ENCODE measurements at places on chromosomes 7 and 10.
A peak's percentile ranks its signal among the peaks of the same experiment; 100 is the strongest.

GRCh38 chr10:21364196-21365114 is 161.0 kb downstream of the SKIDA1 start:
- DNase-seq: peak; percentile 56

GRCh38 chr7:108093851-108094331 is 36.3 kb downstream of the LAMB4 start:
- DNase-seq: no peak

DNA sequence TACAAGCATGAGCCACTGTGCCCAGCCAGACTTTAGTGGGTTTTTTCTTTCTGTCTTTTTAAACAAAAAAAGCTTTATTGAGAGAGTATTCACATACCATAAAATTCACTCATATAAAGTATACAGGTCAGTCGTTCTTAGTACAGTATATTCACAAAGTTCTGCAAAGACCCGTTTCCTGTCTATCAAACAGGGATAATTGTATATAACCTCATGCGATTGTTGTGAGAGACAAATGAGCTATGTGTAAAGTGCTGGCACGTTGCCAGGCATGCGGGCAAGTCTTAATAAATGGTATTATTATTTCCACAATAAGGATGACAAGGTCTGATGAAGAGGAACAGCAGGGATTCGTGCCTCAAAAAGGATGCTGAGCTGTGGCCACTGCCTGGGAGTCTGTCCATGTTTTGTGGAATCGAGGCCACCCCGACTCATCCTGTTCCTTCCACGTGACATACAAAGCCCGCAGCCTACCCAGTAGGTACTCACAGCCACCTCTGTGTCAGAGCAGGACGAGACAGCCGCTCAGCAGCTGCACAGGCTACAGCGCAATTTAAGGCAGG is 51.6 kb downstream of the SMKR1 start:
- DNase-seq: no peak

DNA sequence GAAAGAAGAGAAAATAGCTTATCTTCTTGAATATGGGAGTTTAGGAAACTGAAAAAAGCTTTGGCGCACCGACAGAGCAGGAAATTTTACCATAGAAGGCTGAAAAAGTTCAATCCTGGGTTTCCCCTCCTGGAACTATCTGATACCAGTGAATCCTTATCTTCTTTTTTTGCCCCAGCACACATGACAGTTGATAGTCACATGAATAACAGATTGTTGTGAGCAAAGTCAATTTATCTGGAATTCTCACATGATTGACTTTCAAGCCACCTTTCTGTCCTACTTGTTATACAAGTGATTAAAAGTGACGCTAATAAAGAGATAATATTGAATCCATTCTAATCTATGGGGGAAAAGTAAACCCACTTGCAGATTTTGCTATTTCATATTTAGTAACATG is 365.8 kb upstream of the NPVF start:
- DNase-seq: no peak

GRCh38 chr10:91453535-91453934 is 43.4 kb downstream of the HECTD2 start:
- no peak for DNase-seq

DNA sequence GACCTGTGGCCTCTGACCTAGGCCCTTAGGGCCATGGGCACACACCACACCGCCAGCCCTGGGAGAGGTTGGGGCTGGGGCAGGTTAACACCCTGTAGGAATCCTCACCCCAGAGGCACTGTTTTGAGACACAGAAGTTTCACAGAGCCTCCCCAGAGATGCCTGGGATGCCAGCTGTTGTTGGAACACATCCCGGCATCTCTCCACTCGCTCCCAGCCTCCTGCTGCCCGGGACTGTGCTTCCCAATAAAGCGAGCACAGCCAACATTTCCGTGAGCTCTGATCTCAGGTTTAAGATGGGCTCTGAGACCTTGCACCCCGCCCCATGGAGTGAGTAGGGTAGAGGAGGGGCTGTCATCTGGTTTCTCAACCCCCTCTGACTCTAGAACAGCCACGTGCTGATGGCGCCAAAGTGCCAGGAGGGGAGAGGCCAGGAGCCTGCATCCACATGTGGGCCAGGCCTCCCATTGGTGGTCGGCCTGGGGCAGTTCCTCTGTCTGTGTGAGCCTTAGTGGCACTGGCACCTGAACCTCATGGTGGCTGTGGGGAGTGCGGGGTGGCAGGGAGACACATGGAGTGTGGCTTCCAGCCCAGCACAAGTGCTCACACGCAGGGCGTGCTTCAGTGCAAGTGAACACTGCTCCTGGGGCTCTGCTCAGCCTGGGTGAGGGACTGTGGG is 54.7 kb downstream of the RASGEF1A start:
- DNase-seq: peak; percentile 55

- peak; percentile 84 for DNase-seq
Observed at GRCh38 chr10:79148452-79149344, 79.9 kb downstream of the ZMIZ1 start.

GRCh38 chr7:2437136-2437535 is 33.7 kb downstream of the CHST12 start:
- DNase-seq: no peak

DNA sequence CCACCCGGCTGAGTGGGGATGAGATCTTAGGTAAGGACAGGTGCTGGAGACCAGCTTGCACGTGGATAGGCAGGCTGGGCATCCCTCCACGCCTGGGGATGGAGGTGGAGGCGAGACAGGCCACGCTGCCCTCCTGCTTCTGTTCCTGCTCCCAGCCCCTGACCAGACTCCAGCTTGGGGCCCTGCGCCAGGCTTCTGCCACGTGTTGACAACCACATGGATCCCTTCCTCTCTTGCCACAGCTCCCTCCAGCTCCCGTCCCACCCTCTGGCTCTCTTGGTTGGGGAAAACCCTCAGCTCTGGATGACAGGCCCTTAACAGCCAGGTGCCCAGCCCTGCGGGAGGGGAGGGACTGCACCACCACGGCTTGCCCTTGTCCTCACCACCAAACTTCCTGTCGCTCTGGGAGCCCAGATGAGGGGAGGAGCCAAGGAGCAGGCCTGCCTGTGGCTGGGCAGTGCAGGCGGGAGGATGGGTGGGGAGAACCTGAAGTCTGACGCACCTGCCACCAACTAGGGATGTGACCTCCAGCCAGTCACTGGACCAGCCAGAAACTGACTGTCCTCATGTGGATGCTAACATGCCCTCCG is 36.0 kb downstream of the KCNH2 start:
- no peak for DNase-seq

Measured in spinal cord (tissue), 10 donors.